ENCODE measurements at places on chromosomes 3 and 15.

- peak; percentile 62 for DNase-seq
Observed at GRCh38 chr15:31867536-31868442, 162.5 kb upstream of the CHRNA7 start.

- no peak for DNase-seq
Observed at GRCh38 chr3:195770081-195770840, 41.5 kb downstream of the MUC4 start.

DNA sequence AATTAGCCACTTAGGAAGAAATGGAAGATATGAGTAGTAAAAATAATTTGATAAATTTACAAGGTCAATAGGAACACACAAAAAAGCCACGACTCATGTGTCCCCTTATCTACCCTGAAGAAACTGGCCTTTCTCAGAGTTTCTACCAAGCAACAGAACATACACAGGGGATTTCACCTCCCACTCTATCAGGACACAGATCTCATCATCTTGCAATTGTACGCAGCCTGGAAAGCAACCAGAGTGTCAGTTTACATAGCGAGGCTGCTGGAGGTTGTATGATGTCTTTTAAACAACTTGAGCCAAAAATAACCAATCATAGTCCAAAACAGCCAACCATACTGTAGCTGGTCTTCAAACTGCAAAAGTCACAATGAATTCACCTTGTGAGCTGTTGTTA, 19.7 kb upstream of the LMOD3 start:
- DNase-seq, result peak; percentile 63

DNA sequence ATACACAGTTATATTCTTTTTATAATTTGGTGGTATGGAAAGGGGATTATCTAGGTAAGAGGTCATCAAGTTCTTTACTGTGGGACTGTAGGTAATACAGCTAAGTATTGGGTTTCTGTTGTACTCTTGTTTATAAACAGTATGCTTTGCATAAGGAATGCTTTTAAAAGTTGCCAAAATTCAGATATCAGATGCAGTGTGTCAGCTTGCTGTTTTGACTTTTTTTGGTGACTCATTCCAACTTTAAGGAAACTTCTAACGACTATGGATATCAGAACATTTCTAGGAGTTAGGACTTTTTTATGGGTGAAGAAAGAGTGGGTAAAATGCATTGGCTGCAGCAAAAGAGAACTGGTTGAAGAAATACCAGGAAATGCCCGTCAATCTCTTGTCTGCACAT, 2.8 kb downstream of the SCAANT1 start:
- no peak for DNase-seq

DNA sequence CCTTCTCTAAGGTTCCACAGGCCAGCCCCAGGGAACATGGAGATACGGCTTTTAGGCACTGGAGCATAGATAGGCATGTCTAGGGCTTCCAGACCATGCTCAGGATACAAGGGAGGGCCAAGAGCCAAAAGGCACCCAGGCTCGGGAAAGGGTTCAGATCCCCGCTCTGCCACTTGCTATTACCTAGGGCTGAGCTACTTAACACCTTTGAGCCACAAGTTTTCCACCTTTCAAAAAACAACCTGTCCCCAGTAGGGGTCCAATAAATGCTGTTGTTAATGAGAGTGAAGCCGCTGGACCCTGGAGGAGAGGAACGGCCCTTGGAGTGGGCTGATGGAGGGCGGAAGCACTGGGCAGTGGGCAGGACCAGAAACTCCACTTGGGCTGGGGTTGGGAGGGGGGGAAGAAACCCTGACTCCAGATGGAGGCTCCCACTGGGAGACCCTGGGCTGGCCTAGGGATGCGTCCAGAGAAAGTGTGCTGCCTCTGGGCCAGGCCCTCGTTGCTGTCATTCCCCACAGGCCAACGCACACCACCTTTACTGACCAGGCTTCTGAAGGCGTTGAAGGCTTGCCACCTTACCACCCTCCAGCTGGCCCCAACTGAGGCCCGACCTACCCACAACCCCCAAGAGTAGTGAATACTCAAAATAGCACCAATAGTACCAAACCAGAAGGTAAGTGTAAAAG, 8.6 kb upstream of the ITPKA start:
- DNase-seq, result no peak

- DNase-seq, result no peak
Observed at GRCh38 chr15:83764201-83764838, 110.4 kb downstream of the ADAMTSL3 start.

- DNase-seq, result no peak
Observed at GRCh38 chr15:74967670-74968069, 11.1 kb upstream of the RPP25 start.

GRCh38 chr3:55521064-55521737, 34.1 kb upstream of the WNT5A start:
- no peak for DNase-seq

GRCh38 chr15:35141743-35142471, 56.8 kb upstream of the NANOGP8 start:
- peak; percentile 90 for DNase-seq

- no peak for DNase-seq
Observed at GRCh38 chr15:72146934-72147333, 28.7 kb downstream of the SENP8 start.

DNA sequence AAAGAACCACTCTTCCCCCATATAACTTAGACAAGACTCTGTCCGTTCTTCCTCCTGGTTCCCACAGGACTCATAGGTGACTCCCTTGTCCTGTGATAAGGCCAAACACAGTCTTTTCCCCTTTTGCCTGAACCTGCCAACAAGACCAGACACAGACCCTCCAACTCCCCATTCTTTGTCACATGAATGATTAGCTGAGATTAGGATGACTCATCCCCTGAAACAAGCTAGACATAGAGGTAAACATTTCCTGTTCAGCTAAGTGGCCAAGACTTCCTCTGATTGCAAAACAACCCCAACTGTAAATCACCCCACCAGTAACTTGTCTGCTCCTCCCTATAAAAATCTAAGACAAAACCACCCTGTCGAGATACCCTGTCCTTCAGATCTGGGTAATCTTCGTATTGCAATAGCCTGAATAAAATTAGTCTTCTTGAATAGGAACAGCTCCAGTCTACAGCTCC, 11.4 kb upstream of the HTR3E start:
- DNase-seq, result no peak

DNA sequence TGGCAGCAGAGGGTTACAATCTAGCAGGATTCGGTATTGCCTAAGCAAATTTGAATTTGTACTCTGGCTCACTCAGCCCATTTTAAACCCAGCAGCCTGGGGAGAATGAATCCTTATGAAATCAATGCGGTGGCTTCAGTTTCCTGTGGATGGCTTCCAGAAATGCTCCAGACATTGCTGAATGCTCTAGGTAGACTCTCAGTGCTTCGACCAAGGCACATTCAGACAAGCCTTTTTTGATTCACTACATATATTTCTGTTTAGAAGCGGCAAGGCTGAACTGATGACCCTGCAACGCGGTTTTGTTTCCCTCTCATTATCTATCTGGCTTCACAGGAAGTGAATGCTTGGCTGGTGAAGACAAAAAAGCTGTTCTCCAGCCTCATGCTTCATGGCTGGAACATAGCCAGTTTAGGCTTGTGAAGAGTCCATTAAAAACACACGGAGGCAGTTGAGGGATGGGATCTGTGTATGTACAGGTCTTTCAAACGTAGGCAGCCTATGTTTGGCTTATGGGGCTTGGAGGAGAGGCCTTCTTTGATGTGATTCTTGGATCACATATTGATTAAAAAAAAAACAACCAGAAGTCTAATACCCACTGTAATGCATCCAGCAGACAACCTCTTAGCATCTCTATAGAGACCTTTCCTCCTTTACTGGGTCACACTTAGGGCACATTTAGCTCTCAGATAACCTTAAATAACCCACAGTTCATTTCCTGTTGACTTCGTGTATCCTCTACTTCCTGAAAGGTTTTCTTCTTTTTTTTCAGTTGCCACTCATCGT, 400.2 kb upstream of the TBL1XR1 start:
- peak; percentile 90 for DNase-seq

- no peak for DNase-seq
Observed at GRCh38 chr3:174377684-174378083, 481.4 kb upstream of the NAALADL2 start.

DNA sequence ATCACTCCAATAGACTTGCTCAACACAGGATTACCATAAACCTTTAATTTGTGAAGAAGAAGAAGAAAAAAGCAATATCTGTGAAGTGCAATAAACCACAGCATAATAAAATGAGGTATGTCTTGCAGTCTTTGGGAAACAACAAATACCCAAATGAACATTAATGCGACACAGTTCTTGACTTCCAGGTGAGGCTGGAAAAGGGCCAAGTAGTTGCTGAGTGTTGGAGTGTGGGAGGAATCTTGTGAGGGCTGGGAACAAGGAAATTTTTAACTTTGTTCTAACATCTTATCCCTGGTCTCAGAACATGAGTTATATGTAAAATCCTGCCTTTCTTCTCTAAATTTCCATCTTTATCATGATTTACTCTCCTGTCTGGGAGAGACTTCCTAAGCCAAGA, 206.5 kb downstream of the DTWD1 start:
- no peak for DNase-seq

- DNase-seq, result peak; percentile 46
Observed at GRCh38 chr3:183579967-183580900, 24.7 kb upstream of the KLHL6 start.

DNA sequence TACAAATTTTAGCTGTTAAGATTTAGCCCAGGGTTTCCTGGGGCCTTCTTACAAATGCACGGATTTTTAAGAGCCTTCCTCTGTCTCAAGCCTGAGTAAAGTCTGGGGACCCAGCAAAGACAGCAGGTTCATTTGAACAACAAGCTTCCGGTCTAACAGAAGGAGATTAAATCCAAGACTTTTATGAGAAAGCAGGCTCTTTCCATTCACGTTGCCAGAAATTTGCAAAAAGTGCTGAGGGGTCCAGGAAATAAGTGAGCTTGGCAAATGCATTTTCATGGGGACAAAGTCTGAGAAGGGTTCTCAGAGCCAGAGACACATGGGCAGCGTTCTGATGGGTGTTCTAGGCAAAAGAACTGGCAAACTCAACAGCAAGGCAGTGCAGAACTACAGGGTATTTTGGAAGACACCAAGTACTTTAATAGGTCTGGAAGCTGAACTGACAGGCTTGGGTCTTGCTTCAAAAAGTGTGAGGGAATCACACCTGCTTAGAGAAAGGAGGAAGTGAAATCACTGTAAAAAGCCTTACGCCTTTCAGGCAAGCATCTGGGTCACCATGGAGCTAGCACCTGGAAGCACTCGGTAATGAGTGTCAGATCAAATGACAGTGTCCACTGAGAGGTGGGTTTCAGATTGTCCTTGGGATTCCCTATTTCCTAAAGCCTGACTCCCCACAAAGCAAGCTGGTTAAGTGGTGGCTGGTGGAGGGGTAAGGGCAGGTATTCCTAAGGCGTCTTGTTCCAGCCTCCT, 115.8 kb upstream of the ARHGEF3 start:
- no peak for DNase-seq

- DNase-seq, result no peak
Observed at GRCh38 chr3:139578783-139579182, 39.2 kb upstream of the RBP1 start.

GRCh38 chr3:16864610-16865313, 20.0 kb upstream of the PLCL2 start:
- DNase-seq, result peak; percentile 74

GRCh38 chr3:85591451-85591850, 632.7 kb downstream of the CADM2 start:
- no peak for DNase-seq

DNA sequence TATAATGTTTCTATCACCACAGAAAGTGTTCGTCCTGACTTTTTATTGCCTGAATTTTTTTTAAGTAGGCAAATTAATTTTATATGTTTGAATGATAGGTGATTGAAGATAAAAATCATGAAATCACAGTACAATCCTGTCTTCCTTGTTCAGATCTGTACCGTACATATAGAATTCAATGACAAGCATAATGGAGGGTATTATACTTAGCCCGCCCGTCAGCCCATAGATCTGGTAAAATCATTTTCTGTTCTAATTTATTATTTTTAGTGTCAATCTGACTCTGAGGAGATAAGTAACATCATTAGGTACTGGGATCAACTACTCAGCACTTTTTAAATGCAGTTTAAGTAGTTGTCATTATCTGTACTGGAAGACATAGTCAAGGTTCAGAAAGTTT, 269.9 kb downstream of the NR2F2 start:
- no peak for DNase-seq

DNA sequence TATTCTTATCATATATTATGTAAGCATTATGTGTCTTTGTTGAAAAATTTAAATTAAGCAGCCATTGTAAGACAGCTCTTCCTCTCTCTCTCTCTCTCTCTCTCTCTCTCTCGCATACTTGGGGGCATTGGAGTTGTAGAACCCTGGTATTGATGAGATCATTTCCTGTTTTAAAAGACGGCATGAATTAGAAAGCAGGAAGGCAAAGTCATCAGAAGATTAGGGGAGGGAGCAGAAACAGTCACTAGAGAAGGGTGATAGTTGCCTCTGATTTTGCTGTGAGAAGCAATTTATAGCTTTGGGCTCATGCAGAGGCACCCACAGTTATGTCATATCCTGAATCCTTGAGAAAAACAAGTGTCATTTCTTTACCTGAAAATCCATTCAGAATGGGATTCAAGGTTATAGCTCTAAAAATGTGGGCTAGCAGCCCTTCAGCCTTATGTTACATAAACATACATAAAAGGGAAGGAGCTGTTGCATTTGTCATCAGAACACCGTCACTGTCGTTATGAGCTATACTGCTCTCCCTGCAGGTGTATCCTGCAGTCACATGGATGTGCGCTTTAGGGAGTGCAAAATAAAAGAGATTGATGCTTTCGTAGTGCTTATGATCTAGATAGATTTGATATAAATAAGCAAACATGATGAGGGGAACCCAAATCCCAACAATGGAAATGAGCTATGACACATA, 213.8 kb downstream of the NR1D2 start:
- DNase-seq, result no peak

GRCh38 chr3:66404903-66405700, 95.7 kb downstream of the LRIG1 start:
- DNase-seq, result no peak

GRCh38 chr15:80426316-80426715, 22.1 kb downstream of the ARNT2 start:
- no peak for DNase-seq

- peak; percentile 37 for DNase-seq
Observed at GRCh38 chr3:100928638-100929428, 64.4 kb downstream of the ABI3BP start.

GRCh38 chr3:71701251-71701762, 23.9 kb downstream of the EIF4E3 start:
- DNase-seq, result no peak

GRCh38 chr3:129065720-129066073, 5.1 kb downstream of the GP9 start:
- no peak for DNase-seq

DNA sequence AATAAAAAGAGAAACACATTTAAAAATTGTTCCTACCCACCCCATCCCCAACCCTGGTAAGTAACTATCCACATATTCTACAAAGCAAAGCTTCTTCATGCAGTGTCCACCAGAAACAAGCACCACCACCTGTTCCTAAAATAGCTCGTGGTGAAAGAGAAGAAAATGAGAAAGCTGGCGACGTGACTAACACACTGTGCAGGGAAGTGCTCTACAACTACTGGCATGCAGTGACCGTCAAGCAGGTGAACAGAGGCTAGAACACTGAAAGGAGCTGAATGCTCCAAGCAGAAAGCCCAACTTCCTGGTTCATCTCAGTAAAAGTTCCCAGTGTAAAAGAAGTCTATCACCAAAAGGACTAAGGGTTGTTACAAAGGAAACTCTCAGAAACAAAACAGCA, 80.7 kb downstream of the NR2E3 start:
- no peak for DNase-seq

GRCh38 chr15:72242775-72243370, 11.9 kb upstream of the PKM start:
- no peak for DNase-seq

- no peak for DNase-seq
Observed at GRCh38 chr3:17076940-17077605, 192.3 kb downstream of the PLCL2 start.

All from adipocyte (in vitro differentiated cells).